H7 (cell line): ENCODE measurements at places on chromosomes 7 and 10. TPM values are rescaled to one million over a fixed set of nuclear protein-coding genes. Genes with fewer than 3 reads are reported as not detected.
A peak's percentile ranks its signal among the peaks of the same experiment; 100 is the strongest.

Gene ASZ1
- not detected in 2 replicates for total RNA-seq

DNA sequence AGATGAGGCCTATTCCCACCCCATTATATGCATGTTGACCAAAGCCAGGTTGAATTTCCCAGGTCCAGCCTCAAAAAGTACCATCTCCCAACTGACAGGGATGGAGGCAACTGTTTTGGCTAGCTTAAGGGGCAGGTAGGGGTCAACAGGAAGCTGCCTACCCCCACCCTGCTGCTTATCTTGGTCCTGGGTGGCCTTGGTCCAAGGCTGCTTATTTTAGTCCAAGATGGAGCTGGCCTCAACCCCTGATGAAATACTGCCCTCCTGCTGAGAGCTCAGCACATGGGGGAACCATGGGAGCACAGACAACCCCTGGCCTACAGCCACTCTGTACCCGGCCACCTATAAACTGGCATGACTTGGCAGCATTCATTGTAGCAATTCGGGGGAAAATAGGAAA, 23.1 kb downstream of the MYO1G start:
- DNase-seq = no peak

Gene ITIH2
- total RNA-seq = not detected in 2 replicates

- DNase-seq = no peak
Measured at GRCh38 chr10:56537984-56538383, 176.9 kb upstream of the ZWINT start.

GRCh38 chr10:132802694-132803320, 16.9 kb upstream of the NKX6-2 start:
- peak; percentile 93 for DNase-seq

Gene CCT6A
- total RNA-seq = 284 and 324 TPM in 2 replicates

Gene PRKG1
- total RNA-seq = 7.3 and 8.9 TPM in 2 replicates

Gene CALHM2
- total RNA-seq = 2.4 and 3.4 TPM in 2 replicates

- no peak for DNase-seq
Measured at GRCh38 chr7:83732305-83732704, 83.4 kb upstream of the SEMA3E start.

- no peak for DNase-seq
Measured at GRCh38 chr10:110750931-110751330, 106.8 kb downstream of the RBM20 start.
